ENCODE measurements at places on chromosomes 13 and 19.

GRCh38 chr13:30654430-30654829 lies 36.7 kb downstream of the USPL1 start:
- no peak for DNase-seq

- no peak for DNase-seq
Measured at GRCh38 chr19:29475469-29475868, 50.3 kb upstream of the VSTM2B start.

DNA sequence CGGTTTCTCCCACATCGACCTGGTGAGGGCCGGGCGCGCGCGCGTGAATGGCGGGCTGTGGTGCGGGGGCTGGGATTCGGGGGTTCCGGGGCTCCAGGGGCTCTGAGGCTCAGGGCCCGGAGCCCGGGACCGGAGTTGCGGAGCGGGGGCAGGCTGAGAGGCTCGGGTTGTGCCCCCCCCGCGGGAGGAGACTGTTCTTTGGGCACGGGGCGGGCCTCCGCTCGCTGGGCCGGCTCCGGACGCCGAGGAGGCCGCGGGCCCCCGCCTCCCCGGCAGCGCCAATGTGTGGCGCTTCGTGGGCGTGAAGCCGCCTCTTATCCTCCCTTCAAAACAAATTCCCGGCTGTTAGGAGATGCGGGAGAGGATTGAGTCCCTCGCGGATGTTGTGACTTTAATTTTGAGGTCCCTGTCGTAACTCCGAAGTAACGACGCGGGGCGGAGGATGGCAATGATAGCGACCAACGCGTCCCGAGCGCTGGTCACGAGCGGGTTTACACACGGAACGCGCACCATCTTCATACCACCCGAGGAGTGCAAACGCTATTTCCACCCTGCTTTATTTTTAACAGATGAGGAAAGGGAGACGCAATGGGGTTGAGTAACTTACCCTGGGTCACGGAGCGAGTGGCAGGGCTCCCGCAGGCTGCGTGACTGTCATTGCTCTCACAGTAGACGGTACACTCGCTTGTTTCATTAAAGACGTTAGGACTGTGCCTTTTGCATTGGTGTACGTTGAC lies 536 bp downstream of the UBA2 start:
- no peak for DNase-seq

- DNase-seq = no peak
Measured at GRCh38 chr19:17706750-17707181, 12.5 kb upstream of the MAP1S start.

- DNase-seq = peak; percentile 46
Measured at GRCh38 chr19:55620410-55621204, 3.8 kb downstream of the ZNF784 start.

Measured in activated T-cell treated with anti-CD3 and anti-CD28 coated beads, Interleukin-2, amount 50 U/mL, for 48 hours (primary cell).